Mesenteric fat pad (tissue), 1 donor: ENCODE measurements at places on chromosomes 2 and 18. TPM values are rescaled to one million over a fixed set of nuclear protein-coding genes. Genes with fewer than 3 reads are reported as not detected.

DNA sequence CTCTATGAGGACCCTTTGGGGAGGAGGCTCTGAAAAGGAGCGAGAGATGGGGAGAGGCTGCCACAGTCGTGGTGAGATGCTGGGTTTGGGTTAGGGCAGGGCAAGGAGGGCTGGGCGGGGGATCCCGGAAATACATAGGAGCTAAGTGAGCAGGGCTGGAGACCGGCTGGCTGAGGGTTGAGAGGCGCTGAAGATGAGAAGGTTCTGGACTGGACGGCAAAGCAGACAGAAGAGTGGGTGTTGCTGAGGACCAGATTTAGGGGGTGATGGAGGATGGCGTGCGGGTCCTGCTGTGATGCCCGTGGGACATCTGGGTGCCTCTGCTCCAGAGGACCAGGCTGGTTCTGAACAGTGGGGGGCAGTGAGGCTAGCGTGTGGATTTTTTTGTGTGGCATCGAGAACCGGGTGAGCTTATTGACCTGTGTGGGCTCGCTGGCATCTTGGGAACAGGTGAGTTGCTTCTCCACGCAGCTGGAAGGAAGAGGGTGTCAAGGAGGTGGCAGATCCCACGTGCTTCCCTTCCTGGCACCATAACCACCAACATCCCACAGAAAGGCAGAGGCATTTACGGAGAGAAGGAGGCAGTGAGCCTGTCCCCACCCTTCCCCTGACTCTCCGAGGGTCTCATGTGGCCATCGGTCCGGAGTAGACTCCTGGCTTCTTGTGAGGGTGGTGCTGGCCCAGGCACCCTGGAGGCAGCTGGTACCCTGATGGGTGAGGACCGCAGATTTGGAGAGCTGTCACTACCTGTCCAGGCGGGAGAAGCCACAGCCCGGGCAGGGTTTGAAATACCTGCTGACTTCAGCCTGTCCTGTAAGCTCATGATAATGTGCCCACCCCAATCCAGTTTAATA lies 70.3 kb downstream of the ASB1 start:
- DNase-seq: peak; percentile 79

GRCh38 chr2:43405829-43406228 lies 179.4 kb upstream of the ZFP36L2 start:
- no peak for DNase-seq

DNA sequence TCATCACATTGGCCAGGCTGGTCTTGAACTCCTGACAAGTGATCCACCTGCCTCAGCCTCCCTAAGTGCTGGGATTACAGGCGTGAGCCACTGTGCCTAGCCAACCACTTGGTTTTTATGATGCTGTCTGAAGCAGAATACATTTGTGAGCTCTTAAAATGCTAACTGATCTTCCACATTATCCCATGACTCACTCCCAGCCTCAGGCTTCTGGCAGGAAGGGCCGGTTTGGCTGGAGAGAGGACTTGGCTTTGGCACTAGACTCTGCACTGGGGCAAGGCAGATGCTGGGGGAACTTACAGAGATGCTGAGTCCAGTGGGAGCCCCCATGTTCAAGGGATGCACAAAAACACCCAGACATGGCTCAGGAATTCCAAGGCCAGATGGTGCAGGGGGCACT lies 40.5 kb upstream of the SH3BP4 start:
- no peak for DNase-seq

DNA sequence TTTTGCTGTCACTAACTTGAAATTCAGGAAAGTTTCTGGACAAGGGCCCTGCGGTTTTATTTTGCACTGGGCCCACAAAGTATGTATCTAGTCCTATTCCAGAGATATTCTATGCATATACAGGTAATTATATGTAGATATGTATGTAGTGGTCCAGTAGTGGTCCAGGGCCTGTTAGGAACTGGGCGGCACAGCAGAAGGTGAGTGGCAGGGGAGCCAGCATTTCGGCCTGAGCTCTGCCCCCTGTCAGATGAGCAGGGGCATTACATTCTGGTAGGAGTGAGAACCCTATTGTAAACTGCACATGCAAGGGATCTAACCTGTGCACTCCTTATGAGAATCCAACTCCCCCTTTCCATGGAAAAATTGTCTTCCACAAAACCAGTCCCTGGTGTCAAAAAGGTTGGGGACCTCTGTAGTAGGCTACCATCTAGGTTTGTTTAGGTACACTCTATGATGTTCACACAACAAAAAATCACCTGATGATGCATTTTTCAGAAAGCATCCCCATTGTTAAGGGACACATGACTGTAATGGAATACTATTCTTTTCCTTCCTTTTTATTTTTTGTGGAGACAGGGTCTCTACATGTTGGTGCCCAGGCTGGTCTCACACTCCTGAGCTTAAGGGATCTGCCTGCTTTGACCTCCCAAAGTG lies 2.8 kb upstream of the PPP4R3B start:
- DNase-seq: no peak

GRCh38 chr18:48777026-48777743 lies 173.6 kb downstream of the SMAD7 start:
- DNase-seq: no peak

DNA sequence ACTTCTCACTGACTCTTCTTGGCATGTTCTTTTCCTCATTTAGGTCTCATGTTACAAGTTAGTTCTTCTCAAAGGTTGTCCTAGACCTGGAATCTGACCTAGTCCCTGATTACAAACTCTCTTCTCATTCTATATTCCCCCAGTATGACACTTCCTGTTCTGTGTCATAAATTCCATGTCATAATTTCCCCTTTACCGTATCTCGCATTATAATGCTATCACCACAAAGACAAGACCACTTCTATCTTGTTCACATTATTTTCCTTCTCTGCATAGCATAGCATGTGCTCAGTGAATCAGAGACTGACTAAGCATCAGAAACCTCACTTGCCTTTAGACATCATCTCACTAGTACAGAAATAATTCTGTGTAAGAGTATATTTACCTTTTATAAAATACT lies 63.6 kb upstream of the CAVIN2 start:
- DNase-seq: no peak

DNA sequence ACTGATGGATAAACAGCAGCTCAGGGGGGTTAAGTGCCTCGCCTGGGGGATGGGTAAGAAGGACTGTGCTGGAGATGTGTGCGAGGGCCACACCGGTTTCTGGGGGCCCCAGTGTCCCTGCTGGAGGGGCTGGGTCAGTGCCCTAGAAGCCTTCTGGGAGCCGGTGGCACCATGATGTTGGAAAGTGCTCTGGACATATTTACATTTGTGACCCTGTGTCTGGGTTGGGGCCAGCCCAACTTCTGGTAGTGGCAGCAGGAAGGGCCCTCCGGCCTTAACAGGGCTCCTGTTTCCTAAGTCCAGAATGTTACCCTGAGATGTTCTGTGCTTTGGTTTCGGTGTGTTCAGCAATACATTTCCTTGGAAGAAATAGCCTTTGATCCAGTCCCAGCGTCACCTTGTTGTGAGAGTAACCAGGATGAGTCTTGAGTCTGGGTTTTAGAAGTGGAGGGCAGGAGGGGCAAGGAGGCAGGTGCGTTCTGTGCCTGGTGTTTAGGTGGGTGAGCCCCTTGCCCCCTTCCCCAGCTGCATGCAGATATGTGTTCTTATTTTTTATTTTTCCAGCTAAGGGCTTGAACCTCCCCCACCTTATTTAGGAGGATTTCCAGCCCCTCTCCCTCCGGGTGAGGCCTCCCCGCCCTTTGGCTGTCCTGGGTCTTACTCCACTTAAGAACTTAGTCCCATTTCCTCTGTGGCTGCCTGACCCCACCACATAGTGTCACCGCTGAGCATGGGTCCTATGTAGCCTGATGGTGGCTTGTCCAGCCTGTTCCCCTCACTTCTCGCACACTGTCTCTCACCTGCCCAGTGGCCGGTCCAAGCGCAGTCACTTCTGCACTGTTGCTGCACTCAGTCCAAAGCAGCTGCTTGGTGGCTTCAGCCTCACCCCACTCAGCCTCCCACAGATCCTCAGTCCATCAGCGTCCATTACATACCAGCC lies 132.7 kb upstream of the HS6ST1 start:
- peak; percentile 65 for DNase-seq

DNA sequence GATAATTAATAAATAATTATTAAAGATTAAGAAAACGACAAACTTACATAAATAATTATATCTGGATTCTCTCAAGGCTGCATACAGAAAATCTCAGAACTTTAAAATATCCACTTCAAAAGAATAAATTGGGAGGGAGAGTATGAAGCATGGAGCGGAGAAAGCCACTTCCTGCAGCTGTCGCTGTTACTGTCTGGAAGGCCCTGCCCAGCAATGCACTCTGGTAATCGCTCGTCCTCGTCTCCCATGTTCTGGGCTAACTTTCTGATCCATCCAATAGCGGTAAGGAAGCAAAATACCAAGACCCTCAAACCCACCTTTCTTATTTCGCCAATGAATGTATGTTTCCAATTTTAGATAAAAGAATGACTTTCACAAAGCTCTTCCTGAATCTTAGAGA lies 26.7 kb downstream of the CYRIA start:
- no peak for DNase-seq

GRCh38 chr2:166891727-166892126 lies 3.4 kb downstream of the XIRP2 start:
- no peak for DNase-seq

GRCh38 chr2:169778446-169778845 lies 20.2 kb upstream of the SSB start:
- DNase-seq: no peak

DNA sequence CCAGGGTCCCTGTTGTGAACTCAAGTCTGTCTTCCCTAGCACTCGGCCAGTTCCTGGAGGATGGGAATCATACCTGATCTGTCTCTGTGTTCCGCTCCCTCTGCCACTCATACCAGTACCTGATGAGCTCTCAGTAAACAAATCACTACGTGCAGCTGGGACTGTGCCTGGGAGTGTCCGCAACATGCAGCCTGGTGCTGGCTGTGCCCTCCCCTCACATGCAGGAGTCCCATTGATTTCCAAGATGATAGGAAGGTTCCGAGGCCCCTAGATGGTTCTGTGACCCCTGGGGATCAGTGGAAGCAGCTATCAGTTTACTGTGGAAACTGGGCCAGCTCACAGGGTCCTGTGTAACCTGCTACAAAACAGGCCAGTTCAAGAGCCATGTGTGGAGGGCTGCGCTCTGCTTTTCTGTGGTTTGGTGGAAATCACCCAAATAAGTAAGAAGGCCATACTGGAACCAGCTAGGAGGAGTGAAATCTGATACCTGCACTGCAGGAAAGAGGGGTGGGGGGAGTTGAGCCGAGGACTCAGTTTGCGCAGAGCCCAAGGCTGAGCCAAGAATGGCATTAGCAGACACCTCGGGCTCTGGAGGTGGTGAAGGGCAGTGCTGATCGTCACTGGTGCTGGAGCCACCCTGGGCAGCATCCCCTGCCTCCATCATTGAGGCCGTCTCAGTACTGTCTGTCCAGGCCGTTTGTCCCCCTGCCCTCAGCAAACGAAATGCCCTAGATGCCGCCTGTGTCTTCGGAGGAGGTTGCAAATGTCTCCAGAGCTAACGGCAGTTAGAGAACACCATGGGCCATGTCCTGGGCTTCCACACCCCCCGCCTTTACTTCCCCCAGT lies 93.3 kb downstream of the KLHL29 start:
- DNase-seq: peak; percentile 37

- no peak for DNase-seq
Measured at GRCh38 chr2:122081751-122082150, 326.3 kb downstream of the TSN start.

DNA sequence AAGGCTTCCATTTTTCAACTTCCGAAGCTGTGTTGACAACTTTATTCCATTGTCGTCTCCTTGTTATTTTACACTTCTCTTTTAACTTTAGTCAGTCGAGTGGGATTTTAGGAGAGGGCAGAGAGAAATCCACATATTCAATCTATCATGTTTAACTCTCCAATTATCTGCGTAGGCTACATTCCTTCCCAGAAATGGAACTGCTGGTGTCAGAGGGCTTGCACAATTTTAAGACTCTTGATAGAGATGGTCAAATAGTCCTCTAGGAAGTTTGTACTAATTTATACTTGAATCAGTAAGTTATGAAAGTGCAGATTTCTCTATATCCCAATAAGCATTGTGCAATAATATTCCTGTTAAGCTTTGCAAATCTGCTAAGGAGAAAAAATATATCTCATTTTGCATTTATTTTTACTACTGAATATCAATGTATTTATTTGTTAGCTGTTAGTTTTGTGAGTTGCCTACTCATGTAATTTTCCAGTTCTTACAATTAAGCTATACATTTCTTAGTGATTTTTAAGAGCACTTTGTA lies 95.6 kb downstream of the CYP26B1 start:
- DNase-seq: no peak

DNA sequence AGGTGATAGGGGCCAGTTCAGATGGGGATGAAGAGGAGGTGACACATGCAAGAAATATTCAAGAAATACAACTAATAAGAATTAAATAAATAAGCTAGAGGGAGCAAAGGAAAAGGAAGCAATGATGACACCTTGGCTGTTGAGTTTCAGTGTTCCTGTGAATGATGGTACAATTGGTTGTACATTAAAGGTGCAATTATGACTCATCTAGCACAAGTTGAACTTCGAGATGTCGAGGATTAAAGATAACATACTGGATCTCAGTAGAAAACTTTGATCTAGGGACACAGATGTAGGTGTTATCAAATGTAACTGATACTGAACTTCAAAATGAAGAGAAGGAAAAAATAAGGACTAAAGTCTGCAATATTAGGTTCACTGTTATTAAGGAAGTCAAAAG lies 760.6 kb upstream of the CHAC2 start:
- DNase-seq: no peak

DNA sequence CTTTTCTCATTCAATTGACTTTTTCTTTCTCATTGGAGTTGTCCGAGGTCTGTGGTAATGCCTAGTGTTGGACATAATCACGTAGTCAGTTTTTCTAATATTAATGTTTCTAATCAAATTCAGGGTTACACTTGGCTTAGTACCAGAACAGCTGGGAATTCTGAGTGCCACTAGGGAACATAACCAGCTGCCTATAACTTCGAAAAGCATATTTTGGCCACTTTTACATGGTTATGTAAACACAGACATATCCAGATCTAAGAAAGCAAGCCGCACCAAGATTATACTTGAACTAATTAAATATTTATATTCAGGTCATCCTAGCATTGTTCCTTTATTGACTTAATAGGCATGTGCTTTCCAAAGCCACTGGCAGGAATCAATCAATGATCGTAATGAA lies 91.1 kb upstream of the ARHGAP28 start:
- no peak for DNase-seq

DNA sequence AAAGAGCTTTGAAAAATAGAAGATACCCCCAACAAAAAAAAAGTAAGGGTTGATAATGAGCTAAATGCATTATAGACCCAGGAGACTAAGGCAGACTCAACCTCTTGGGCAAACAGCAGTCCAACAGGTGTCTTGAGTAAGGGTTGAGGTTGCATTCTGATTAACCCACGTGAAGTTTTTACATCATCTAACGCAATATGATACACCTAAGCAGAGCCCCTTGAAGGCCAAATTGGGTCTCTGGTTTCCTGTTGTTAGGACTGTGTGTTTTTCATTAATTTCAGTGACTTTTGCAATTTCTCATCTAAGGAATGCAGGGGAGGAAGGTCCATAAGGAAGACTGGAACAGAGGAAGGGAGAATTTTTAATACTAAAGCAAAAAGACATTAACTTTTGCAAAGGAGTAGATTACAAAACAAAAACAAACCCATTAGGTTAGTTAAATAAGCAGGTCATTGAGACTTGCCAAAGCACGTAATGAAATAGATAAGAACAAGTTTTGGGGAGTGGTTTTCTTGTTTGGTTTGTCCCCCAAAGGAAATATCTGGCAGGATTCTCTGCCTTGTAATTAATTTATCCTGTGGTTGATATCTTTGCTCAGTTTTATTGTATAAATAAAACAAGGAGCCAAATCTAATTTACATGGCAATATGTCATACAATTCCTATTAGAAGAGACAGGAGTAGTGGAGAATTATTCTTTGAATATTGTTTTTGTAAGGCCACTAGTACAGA lies 244.3 kb downstream of the ETAA1 start:
- no peak for DNase-seq

The NAPG gene
- total RNA-seq: 39.8 TPM

The LIMS3 gene
- total RNA-seq: 9.7 TPM

The RAB6C gene
- not detected for total RNA-seq

The APLF gene
- 6.4 TPM for total RNA-seq

The ZNF514 gene
- 11.7 TPM for total RNA-seq
